T-cell (primary cell): ENCODE measurements at places on chromosomes 5 and 9.

- DNase-seq, result no peak
Measured at GRCh38 chr5:132224716-132225115, 2.9 kb downstream of the P4HA2 start.

GRCh38 chr5:143218517-143219170, 184.8 kb downstream of the NR3C1 start:
- DNase-seq, result no peak

DNA sequence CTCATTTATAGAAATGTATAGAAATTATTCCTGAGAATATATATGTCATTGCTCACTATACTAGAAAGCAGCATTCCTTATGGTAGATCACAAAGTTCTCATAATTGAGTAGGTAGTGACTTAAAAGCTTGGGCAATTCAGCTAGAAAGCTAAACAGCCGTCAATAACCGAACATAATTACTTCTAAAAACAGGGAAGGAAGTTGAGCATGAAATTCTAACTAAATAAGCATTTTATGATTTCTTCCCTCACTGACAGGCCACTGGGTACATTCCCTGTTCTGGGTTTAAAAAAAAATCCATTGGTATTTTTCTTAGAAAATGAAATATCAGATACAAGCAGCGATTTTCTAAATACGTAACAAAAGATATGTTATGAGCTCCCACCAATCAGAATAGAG, 91.1 kb upstream of the DAB2 start:
- DNase-seq, result no peak

DNA sequence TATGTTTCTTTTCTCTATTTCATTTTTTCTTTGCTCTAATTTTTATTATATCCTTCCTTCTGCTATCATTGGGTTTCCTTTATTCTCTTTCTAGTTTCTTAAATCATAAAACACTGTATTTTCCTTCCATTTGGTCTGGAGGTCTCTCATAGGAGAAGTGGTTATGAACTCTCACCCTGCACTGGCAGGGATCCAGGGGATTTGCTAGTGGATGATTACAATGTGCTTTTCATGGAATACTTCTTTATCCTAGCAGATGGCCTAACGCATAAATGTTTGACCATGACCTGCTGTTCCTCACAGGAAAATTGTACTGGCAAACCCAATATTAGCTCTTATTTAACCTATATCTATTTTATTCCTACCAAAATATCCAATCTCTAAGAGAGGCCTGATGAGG, 31.5 kb upstream of the SGCD start:
- DNase-seq, result no peak

DNA sequence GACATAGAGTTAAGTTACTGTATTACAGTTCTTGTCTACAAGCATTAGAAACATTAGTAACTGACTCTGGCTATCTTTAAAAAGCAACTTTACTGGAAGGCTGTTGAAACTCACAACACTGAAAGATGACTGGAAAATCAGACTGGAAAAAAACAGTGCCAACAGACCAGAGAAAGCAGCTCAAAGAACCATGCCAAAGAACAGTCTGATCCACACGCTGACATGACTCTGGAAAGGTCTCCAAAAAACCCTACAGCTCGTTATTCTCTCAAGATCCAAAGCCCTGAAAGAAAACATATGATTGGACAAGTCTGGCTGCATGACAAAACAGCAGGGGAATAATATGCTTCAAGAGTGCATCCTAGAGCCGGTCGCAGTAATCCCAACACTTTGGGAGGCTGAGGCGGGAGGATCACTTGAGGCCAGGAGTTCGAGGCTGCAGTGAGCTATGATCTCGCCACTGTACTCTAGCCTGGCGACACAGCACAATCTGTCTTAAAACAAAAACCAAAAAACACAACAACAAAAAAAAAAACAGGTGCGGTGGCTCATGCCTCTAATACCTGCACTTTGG, 5.6 kb downstream of the GOLPH3 start:
- no peak for DNase-seq

- no peak for DNase-seq
Measured at GRCh38 chr5:177528631-177529030, 11.9 kb upstream of the DDX41 start.

DNA sequence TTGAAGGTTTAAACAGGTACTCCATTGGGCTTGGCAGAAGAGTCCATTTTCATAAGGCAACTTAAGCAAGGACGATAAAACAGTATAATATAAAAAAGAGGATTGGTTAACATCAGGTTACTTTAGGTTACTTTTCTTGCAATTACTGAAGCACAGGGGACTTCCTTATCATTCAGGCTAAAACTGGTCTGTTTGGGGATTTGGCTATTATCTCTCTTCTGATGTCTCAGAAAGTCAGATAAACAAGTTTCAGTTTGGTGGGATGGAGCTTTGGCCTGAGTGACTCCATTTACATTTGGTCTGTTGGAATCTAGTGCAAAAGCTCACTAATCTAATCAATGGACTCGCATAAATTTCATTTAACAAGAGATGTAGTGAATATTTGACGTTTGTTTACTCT, 8.0 kb downstream of the GAPT start:
- no peak for DNase-seq

DNA sequence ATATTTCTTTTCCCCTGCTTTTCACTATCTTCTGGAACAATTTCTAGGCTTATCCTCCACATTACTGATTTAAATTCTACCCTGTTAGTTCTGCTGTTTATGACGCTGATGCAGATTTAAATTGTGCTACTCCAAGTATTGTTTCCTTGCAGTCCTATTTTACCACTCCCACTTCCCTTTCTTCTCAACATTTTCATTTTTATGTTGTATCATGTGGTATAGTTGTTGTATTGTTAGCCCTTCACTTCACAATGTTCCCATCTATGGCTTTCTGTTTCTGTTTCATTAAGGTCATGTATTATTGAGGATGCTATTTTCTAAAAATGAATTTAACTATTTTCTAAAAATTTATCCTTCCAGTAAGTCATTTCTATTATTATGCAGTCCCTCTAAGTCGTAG, 254.4 kb downstream of the NDUFS4 start:
- DNase-seq, result no peak

DNA sequence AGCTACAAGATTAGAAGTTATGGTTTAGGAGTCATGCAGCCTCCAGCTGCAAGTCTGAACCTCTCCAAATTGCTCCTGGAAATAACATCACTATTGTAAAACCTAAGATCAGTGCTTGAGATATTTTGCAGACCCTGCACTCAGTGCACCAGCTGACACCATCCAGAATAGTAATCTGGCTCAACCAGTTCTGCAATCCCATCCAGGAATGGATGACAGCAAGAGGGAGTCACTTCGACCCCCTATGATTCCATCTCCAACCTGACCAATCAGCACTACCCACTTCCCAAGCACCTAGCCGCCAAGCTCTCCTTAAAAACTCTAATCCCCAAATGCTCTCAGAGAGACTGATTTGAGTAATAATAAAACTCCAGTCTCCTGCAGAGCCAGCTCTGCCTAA, 37.9 kb upstream of the NR4A3 start:
- no peak for DNase-seq

- DNase-seq, result no peak
Measured at GRCh38 chr5:144120661-144121180, 49.7 kb downstream of the YIPF5 start.

DNA sequence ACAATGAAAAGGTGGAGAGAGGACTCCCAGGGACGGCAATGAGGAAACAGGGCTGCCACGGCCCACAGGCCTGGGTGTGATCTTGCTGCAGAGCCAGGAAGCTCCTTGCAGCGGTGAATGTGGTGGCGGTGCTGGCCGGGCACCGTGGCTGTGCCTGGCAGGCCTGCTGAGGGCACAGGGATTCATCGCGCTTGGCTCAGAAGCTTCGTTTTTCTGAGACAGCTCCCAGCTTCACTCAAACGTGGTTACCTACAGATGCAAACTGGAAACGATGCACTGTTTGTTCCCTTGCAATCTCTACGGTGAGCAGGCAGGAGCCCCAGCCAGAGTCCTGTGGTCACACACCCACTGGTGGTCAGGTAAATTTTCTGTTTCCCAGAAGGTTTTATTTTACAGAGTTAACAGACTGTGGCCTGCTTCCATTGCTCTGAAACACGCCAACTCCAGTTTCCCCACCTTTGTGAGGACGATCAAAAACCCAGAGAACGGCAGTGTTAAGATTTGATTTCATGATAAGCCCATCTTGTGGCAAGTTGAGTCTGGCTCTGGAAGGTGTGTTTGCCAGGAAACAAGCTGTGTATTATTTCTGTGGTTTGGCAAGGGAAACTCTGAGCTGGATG, 183.9 kb downstream of the AUH start:
- no peak for DNase-seq

DNA sequence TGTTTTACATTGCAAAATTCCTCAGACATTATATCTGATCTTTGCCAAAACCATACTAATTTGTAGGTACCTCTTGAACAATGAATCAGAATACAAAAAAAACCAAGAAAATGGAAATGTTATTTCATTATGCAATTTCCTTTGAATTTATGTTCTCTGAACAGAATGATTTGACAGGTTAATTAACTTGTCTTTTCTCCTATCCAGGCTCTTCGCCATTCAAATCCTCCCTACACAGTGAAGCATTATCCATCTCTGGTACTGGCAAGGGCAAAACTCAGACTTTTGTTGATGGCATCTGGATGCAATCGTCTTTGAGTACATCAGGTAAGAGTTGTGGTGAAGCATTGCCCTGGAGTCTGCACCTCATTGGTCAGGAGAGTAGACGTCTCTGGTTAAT, 655.7 kb upstream of the ITGA1 start:
- no peak for DNase-seq

DNA sequence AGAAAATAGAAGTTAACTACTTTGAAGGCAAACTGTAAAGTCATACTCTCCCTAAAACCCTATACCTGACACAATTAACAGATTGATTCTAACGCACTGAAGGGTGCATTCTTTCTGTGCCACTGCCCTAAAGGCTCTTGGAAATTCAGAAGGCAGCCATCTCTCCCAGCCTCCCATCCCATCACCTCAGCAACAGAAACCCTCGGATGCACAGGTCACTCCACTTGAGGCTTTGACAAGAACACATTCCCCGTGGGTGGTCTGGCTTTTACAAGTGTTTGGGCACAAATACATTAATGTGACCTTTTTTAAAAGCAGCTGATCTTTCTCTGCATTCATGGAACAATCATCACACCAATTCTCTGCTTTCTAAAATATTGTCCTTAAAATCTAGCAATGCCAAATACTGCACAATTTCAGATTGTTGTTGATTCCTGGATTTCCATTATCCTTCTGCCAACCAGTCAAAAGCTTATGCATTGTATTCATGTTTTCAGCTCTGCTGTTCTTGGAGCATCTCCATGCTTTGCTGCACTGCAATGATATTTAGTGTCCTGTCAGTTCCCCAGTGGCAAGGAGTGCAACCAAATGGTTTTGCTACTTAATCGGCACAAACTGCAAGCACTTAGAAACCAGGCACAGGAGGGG, 175.6 kb downstream of the TMEM161B start:
- DNase-seq, result no peak

DNA sequence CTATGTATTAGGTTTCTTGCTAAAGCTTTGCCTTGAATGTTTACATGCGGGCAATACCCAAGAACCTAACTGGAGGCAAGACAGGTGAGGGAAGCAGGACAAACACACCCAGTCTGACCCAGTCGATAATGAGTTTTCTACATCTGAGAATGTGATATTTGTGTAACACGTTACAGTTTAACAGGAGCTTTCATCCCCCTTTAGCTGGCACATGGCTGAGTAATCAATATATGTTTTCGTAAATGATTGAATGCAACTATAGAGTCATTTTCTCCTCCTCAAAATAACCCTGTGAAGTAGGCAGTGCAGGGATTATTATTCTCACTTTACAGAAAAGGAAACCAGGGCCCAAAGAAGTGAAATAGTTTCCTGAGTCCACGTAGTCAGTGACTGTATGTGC, 84.7 kb upstream of the HTR4 start:
- no peak for DNase-seq

- no peak for DNase-seq
Measured at GRCh38 chr5:140108093-140109017, 5.6 kb upstream of the PURA start.

DNA sequence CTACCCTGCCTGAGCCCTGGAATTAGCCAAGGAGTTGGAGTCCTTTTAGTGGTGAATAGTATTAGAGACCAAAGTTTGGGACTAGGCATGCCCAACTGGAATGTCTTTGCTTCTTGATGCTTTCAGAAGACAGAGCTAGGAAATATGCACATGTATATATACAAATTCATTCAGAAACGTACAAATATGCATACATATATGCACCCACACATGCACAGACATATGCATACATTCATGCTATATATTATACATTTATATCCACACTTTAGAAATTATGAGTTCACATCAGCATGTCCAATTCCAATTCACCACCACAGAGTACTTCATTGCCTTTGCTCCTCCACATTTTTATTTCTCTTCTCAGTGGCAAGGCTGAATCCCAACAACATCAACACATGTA, 398.3 kb upstream of the MPDZ start:
- DNase-seq, result no peak

DNA sequence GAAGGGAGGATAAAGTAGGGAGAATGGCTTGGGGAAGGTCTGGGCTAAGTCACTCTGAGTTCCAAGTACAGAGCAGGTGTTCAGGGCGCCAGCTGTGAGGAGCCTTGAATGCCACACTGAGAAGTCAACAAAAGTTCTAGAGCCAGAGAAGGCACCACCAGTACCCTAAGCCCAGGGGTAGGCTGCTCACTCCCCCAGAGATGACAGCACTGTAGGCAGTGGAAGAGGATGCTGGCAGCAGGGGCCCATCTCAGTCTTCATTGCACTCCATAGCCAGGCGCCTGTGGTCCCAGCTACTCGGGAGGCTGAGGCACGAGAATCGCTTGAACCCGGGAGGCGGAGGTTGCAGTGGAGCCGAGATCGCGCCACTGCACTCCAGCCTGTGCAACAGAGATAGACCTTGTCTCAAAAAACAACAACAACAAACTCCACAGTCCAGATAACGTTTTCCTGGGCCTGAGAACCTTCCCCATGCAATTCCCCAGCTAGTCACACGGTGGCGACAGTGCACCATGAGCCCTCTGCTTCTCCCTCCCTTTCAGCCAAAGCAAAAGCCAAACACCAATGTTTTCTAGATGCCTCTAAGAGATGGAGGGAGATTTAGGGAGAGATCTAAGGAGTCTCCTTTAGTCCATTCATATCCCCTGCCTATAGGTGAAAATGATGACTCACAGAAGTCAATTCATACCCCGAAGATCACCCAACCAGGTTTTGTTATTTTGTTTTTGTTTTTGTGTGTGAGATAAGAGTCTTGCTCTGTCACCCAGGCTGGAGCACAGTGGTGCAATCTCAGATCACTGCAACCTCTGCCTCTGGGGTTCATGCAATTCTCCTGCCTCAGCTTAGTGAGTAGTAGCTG, 19.8 kb upstream of the NSD1 start:
- peak; percentile 76 for DNase-seq

DNA sequence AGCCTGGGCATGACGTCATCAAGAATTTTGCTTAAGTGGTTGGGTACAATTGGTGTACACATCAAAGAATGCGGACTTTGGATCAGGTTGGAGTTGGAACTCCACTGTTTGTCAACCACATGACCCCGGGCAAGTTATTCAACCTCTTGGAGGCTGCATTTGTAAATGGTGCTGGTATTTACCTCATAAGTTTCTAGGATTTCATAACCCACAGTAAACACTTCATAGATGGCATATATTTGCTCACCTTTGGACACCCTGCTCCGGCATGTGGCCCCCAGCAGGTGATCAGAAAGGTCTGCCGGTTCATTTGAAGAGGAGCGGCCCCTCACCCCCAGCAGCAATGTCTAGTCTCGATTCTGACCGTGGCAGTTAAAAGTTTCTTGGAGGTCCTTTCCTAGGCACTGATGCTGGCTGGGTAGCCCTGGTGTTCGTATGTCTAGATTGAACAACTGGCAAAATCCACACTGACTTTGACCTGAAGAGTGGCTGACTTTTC, 60.6 kb downstream of the IL6ST start:
- no peak for DNase-seq

GRCh38 chr5:135343413-135343812, 55.6 kb downstream of the MACROH2A1 start:
- DNase-seq, result no peak
